Lower lobe of right lung (tissue), 2 donors: ENCODE measurements at places on chromosomes 1 and 21. TPM values are rescaled to one million over a fixed set of nuclear protein-coding genes. Genes with fewer than 3 reads are reported as not detected.

- DNase-seq = no peak
- no peak overlapping the region for H3K4me3 ChIP-seq
- no peak overlapping the region for H3K27ac ChIP-seq
- no peaks in the 10 kb centered on the region for H3K4me1 ChIP-seq
Measured at GRCh38 chr1:212713465-212714136, 14.0 kb upstream of the BATF3 start.

GRCh38 chr21:46067505-46068201, 30.3 kb upstream of the COL6A2 start:
- H3K27ac ChIP-seq = peak overlapping the region; percentile 76
- no peaks in the 10 kb centered on the region for H3K36me3 ChIP-seq
- no peak overlapping the region for H3K4me3 ChIP-seq
- peaks cover 31% of the 10 kb centered on the region for H3K4me1 ChIP-seq
- peaks cover 40% of the 10 kb centered on the region for H3K27me3 ChIP-seq
- peak; percentile 30 for DNase-seq

- no peak for DNase-seq
- peak overlapping the region; percentile 36 for H3K27ac ChIP-seq
- H3K36me3 ChIP-seq = no peaks in the 10 kb centered on the region
- peaks cover 15% of the 10 kb centered on the region for H3K4me1 ChIP-seq
- H3K27me3 ChIP-seq = peaks cover 50% of the 10 kb centered on the region
Measured at GRCh38 chr1:200029035-200029821, 1.7 kb downstream of the NR5A2 start.

AMY1A gene
- total RNA-seq = 5.8 TPM

TP53BP2 gene
- 59.1 TPM for total RNA-seq

GRCh38 chr1:73593804-73594203, 604.2 kb downstream of the LRRIQ3 start:
- peak overlapping the region; percentile 47 for H3K27ac ChIP-seq
- peaks cover 17% of the 10 kb centered on the region for H3K4me1 ChIP-seq
- H3K4me3 ChIP-seq = no peak overlapping the region
- no peak for DNase-seq
- H3K36me3 ChIP-seq = no peaks in the 10 kb centered on the region
- H3K27me3 ChIP-seq = no peaks in the 10 kb centered on the region

GRCh38 chr1:68291688-68292384, 59.5 kb upstream of the WLS start:
- no peaks in the 10 kb centered on the region for H3K27me3 ChIP-seq
- DNase-seq = no peak
- no peak overlapping the region for H3K4me3 ChIP-seq
- no peaks in the 10 kb centered on the region for H3K36me3 ChIP-seq
- no peak overlapping the region for H3K27ac ChIP-seq
- H3K4me1 ChIP-seq = peaks cover 9% of the 10 kb centered on the region

DNA sequence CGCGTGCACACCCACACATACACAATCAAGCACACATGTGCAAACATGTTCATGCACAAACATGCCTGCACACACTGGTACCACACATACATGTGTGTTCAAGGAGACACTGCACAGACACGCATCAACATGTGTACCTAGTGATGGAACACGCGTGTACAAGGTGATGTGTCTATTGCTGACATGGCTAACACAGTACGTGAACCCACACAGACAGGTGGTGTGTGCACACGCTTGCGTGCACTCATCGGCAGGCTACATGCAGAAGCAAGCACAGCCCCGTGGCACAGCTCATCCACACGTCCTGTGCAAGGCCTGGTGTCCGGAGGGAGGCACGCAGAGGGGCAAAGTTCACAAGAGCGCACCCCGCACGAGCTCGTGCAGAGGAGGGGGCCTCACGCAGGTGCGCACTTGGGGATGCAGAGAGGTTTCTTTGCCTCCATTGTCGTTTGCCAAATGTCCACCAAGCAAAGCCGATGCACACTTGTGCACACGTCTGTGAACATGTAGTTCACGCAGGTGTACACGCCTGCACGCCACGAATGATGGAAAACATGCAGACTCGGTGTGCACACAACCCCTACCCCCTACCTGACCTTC, 969 bp downstream of the ACAP3 start:
- H3K27ac ChIP-seq = peak overlapping the region; percentile 93
- H3K4me1 ChIP-seq = peaks cover 46% of the 10 kb centered on the region
- H3K27me3 ChIP-seq = no peaks in the 10 kb centered on the region
- peak overlapping the region; percentile 93 for H3K4me3 ChIP-seq

IGSF8 gene
- total RNA-seq = 35.9 TPM

CDCA8 gene
- 1.7 TPM for total RNA-seq

DNA sequence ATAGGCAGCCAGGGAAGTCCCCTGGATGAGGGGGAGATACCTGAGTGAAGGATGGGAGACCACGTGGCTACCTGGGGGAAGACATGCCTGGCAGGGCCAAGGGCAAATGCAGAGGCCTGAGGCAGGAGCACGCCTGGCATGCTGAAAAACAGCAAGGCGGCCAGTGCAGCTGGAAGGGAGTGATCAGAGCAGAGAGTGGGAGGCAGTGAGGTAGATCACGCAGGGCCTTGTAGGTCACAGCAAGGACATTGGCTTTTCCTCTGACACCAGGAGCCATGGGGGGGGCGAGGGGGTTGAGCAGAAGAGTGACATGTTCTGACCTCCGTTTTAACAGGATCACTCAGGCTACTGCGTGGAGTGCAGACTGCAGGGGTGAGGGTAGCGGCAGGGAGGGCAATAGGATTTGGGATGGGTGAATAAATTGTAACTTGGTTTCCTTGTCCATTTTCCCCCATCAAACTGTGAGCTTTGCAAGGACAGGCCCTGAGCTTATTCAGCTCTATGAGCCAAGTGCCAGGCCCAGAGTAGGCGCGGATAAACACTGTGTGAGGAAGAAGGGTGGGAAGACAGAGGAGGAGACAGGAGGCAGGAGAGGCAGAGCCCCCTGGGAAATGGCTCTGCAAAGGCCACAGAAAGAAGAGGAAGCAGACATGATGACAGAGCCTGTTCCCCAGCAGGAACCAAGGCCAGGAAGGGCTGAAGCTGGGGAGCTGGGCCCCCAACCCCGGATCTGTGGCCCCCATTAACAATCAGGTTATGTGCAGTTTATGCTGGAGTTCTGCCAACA, 16.6 kb downstream of the IFI6 start:
- DNase-seq = no peak
- H3K36me3 ChIP-seq = no peaks in the 10 kb centered on the region
- H3K27ac ChIP-seq = peak overlapping the region; percentile 64
- peaks cover 42% of the 10 kb centered on the region for H3K4me1 ChIP-seq
- H3K4me3 ChIP-seq = no peak overlapping the region

GRCh38 chr1:191358724-191359123, 799.5 kb upstream of the RGS18 start:
- no peak overlapping the region for H3K4me3 ChIP-seq
- H3K27me3 ChIP-seq = no peaks in the 10 kb centered on the region
- no peaks in the 10 kb centered on the region for H3K4me1 ChIP-seq
- no peak overlapping the region for H3K27ac ChIP-seq
- H3K36me3 ChIP-seq = no peaks in the 10 kb centered on the region
- DNase-seq = no peak

SLC25A33 gene
- 3.9 TPM for total RNA-seq

HPCAL4 gene
- total RNA-seq = 0.41 TPM

DNA sequence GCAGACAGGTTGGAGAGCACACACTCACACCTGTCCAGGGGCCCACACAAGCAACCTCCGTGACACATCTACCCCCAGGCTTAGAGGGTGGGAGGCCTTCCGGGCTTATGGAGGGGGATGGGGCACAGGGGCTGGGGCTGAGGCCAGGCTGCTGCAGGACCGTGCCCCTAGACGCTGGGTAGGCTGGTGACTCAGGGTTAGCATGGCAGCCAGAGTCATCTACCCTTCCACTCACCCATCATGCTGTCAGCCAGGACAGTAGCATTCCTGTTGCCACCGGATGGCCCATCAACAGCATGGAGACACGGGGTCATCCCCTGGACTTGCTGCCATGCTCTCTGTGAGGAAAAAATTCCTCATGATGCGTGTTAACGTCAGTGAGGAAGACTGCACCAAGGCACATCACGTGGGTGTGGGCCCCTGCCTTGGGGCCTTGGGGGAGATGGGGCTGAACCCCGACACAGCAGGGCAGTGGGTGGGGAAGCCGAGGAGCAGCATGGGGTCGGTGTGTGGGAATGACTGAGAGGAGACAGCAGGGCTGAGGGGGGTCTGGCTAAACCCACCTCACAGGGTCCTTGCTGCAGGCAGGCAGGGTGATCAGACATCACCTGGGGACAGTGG, 52.8 kb downstream of the WNT9A start:
- H3K27ac ChIP-seq = no peak overlapping the region
- H3K4me1 ChIP-seq = no peaks in the 10 kb centered on the region
- H3K36me3 ChIP-seq = no peaks in the 10 kb centered on the region
- peak; percentile 22 for DNase-seq
